HFFc6 (cell line): ENCODE measurements at places on chromosomes 5 and 9.

DNA sequence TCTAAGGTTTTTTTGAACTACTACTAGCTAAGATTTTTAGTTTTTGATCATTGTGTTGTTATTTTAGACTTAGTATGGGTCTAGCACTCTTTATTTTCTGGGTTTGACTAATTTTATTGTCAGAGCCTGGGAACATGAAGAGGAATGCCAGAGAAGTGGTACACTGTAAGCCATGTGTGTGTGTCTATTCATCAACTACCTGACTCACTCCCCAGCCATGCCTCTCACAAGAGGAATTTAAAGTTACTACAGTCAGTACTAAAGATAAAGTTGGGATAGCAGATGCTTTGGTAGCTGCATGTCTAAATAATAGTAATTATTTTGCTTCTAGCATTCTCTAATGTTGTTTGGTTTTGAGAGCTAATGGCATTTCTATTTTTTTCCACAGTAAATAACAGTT, 264.8 kb downstream of the CSNK1G3 start:
- DNase-seq, result peak; percentile 82

- DNase-seq, result peak; percentile 51
These were observed 1.4 kb upstream of the IPPK start for GRCh38 chr9:92671323-92671722.

DNA sequence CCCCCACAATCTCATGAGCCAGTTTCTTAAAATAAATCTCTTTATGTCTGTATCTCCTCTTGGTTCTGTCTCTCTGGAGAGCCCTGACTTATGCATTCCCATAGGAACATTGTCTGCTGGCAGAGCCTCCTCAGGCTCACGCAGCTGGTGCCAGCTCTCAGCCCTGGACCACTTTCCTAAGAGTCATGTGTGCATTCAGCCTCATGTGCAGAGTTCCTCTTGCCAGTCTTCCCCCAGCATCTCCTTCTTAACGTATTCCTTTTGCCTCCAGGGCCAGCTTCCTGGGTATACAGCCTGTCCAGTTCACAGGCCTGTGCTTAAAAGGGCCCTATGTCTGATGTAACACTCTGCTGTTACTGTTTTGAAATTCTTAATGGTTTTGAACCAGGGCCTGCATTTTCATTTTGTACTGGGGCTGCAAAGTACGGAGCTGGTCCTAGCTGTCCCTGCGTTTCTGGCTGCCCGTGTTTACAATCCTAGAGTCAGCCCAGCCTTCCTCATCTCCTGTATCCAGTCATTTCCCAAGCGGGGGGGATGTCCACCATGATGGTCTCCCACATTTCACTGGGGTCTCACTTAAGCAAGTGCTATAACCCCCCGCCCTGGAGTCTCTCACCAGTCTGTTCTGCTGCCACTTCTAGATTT, 18.1 kb downstream of the ANKRD33B start:
- DNase-seq, result no peak

DNA sequence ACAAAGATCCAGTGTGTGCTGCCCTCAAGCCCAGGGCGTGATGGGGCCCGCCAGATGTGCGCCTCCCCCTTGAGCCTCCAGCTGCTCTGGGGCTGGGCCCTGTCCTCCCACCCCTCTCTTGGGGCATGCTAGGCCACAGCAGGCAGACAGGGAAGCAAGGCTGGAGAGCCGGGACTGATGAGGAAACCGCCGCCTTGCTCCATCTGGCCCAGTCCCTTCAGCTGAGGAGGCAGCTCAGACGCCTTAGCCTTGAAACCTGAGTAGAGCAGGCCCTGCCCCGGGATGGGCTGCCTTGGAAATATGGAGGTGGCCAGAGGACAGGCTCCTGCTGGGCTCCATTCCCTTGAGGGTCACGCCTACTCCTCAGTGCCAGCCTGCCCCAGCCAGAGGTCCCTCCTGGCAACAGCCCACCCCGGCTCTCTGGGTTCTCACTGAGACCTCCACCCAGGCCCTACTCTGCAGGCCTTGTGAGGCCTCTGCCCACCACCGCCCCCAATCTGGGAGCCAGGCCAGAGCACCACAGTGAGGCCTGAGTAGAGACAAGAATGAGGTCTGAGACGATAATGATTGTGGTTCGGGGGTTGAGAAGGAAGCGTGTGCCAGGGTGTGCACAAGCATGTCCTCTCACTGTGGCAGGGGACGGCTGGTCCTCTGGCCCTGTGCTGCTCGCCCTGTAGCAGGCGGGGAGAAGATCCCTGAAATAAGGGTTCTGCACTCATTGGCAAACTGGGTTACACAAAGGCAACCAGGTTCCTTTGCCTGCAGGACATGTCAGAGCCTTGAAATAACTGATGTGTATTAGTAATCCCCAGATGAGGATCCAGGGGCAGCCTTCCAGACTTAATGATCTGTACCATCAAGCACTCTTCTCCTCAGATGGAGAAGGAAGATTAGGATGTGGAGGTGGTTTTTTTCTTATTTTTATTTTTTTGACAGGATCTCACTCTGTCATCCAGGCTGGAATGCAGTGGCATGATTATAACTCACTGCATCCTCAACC, 30.9 kb downstream of the CXXC5 start:
- DNase-seq, result peak; percentile 43

- no peak for DNase-seq
These were observed 6.1 kb upstream of the GCNT1 start for GRCh38 chr9:76452839-76453238.
